ENCODE measurements at places on chromosomes 16 and 17.
A peak's percentile ranks its signal among the peaks of the same experiment; 100 is the strongest.

DNA sequence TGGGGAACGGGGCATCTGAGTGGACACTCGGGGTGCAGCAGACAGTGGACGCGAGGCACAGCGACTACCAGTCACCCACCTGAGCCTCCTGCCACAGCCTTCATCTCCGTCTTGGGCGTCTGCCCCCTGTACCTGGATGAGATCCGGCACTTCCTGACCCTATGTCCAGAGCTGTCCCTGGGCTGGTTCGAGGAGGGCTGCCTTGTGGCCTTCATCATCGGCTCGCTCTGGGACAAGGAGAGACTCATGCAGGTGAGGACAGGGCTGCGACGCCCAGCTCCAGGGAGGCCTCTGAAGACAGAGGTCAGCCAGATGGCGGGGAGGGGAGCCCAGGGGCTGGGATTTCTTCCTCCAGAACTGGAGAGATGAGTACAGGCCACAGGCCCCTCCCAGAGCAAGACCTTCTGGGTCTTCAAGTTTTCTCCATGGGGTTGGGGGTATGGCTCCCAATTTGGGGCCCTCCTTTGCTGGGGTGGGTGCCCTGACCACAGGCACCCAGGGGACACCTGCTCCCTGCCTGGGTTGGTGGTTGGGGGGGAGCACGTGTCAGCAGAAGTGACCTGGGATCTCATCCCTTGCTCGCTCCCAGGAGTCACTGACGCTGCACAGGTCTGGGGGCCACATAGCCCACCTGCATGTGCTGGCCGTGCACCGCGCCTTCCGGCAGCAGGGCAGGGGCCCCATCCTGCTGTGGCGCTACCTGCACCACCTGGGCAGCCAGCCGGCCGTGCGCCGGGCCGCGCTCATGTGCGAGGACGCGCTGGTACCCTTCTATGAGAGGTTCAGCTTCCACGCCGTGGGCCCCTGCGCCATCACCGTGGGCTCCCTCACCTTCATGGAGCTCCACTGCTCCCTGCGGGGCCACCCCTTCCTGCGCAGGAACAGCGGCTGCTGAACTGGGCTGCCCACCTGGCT lies 1.9 kb downstream of the AANAT start:
- no peak for DNase-seq

- DNase-seq, result peak; percentile 37
Observed at GRCh38 chr17:2214047-2214928, 89.3 kb downstream of the SMG6 start.

DNA sequence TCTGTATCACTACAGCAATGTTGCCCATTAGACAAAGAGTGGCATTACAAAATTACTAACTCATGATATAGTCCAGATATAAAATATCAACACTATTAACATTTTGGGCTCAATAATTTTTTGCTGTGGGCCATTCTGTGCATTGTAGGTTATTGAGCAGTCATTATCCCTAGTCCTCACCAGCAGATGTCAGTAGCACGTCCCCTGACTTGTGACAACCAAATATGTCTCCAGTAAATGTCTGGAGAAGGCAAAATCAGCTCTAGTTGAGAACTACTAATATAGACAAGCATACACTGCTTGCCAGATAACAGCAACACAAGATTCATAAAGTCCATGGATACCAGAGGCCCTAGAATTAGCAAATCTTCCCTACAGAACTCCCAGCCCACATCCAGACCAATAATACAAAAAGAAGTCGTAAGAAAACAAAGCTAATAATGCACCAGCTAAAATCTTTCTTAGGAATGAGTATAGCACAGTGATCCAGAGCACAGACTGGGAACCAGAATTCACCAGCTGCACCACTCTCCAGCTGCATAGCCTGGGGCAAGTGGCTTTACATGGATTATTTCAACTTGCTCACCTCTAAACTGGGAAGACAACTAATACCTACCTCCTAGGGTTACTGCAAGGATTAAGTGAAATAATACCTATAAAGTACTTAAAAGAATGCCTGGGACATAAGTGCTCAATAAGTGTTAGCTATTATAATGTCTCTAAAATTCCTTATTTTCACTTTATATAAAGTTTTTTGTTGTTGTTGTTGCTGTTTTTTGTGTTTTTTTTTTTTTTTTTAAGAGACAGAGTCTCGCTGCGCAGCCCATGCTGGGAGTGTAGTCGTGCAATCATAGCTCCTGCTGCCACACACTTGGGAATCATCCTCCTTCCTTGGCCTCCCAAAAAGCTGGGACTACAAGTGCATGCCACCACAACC lies 23.7 kb downstream of the HELZ start:
- peak; percentile 21 for DNase-seq

GRCh38 chr16:55889518-55889917 lies 14.3 kb upstream of the CES5A start:
- no peak for DNase-seq

DNA sequence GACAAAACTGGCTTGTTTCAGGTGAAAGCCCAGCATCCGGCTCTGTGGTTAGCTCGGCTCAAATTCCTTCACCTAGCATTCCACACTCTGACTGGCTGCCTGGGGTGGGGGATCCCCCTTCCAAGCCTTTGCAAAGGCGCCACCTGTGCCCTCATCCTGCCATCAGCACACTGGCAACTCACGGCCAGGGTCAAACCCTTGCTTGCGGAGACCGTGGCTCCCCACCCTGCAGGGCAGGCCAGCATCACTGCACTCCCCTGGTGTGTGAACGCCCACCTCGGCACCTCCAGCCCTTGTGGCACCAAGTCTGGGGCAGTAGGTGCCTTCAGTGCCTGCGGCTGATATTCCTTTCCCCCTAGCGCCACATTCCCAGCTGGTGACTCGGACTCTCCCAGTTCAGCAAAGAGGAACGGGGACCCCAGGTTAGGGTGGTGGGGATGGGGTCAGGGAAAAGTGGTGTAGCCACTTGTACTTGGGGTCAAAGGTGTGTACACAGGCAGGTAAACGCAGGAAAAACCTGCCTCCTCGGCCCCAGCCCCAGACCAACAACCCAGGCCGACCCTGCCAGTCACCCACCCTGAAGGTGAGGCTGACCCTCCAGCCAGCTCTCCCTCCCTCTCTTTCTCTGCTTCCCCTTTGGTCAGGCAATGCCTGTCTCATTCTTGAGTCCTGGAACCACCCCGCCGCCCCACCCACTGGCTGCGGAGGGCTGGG lies 1.1 kb downstream of the FLII start:
- DNase-seq, result peak; percentile 25

- DNase-seq, result no peak
Observed at GRCh38 chr16:69244336-69244735, 57.4 kb downstream of the SNTB2 start.

DNA sequence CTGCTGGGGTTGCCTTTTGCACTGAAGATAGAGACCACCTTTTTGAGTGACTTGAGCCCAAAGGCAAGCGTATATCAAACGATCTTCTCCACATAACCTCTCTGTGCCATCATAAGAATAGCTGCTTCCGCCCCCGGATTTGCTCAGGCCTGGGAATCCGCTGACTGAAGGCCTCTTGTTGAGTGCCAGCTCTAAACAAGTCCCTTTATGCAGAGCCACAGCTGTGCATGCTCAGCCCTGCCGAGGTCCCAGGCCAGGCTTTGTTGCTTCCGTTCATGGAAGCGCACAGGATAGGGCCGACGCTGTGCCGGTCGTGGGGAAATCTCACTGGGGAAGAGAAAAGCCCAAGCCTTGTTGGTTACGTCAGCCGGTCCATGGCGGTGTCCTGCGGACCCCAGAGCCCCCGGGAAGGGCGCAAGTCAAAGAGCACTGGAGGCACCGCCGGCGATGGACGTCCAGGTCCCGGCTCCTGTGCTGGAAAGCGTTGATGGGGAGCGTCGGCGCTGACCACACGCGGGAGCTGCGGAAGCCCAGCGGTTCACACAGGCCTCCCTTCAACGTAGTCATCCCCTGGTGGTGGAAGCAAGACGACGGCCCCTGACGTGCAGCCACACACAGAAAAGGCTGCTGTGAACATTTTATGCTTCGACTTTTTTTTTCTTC lies 23.5 kb upstream of the RPL13 start:
- DNase-seq, result no peak

DNA sequence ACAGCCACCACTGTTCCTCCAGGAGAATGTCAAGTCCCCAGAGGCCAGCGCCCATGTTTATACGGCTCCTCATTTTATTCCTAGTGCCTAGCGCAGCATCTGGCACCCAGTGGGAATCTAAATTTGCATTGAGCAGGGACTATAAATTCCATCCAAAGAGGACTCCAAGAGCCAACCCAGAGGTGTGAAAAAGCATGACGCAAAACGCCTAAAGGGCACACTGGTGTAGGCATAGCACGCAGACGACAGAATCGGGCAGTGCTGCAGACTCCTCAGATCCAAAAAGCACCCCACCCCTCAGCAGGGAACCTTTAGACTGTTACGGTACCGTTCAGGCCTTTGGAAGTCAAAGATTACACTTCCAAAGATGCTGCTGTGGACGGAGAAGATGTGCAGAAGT lies 19.5 kb downstream of the TEKT5 start:
- no peak for DNase-seq

DNA sequence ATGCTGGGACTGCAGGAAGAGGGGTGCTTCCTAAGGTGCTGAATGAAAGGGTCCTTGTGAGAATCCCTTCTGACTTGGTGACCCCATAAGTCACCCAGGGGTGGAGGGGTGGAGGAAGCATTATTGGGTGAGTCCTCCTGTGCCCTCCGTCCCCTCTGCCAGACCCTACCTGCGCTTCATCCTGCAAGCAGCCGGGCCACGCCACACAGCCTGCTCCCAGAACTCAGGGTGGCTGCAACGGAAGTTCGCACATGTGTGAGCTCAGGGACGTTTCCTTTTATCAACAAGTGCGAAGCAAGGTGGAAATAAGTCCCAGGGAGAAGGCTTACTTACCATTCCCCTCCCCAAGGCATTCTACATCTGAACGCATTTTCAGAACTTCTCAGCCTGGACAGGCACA lies 40.9 kb downstream of the COX4I1 start:
- no peak for DNase-seq

DNA sequence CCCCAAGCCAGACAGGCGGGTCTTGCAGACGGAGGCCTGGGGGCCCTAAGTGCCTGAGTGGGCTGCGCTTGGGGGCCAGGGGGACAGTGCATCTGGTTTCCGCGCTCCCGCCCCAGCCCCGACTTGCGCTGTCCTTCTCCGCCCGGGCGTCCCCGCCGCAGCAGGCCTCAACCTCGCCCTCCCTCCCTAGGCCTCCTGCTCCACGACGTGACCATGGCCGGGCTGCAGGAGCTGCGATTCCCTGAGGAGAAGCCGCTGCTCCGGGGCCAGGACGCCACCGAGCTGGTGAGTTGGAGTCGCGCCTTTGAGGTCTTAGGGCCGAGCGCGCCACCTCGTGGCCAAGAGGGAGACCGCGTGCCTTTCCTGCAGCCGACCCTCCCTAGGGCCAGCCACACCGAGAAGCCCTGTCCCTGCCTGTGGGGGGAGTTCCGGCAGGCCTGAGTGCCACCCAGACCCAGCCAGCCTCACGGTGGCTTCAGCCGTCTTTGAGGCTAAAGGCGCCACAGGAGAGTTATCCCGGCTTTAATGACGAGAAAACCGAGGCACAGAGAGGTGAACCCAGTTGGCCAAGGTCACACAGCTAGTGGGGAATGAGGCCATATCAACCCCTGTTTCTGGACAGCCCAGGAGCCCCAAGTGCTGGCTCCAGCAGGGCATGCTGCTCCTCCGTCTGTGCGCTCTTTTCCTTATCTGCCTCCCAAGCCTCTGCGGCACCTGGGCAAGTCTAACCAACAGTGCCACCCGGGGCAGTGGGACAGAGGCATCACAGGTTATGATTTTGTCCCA lies 12.2 kb upstream of the NDRG4 start:
- DNase-seq, result peak; percentile 86

DNA sequence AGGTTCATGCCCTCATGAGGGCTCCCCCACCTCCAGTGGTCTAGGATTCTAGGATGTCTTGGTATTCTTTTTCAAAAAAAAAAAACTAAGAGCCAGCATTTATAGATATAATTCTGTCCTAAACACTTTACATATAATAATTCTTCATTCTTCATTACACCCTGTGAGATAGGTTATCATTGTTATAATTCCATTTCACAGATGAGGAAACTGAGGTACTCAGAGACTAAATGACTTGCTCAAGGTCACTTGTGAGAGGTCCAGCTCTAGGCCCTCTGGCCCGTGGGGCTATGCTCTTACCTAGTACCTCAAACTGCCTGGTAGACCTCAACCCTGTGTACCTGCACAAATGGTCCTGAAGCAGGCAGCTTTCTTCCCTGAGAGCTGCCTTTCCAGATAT lies 172.2 kb downstream of the PRKCB start:
- DNase-seq, result no peak

DNA sequence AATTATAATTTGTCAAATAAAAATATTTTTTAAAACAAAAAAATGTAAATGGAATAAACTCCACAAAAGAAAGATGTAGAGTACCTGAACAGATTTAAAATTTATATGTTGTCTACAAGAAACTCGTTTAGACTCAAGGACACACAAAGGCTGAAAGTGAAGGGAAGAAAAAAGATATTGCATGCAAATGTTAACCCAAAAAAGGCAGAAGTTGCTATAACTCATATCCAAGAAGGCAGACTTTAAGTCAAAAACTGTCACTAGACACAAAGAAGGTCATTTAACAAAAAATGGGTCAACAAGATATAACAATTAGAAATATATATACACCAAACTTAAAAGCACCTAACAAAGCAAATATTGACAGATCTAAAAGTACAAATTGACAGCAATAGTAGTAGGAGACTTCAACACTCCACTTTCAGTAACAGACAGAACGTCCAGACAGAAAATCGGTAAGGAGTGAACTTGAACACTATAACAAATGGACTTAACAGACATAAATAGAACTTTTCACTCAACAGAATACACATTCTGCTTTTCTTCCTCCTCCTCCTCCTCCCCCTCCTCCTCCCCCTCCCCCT lies 40.8 kb upstream of the MYLK3 start:
- DNase-seq, result no peak

- no peak for DNase-seq
Observed at GRCh38 chr17:58488428-58488890, 251 bp upstream of the HSF5 start.

GRCh38 chr17:32298721-32299579 lies 33.3 kb downstream of the RHBDL3 start:
- no peak for DNase-seq

DNA sequence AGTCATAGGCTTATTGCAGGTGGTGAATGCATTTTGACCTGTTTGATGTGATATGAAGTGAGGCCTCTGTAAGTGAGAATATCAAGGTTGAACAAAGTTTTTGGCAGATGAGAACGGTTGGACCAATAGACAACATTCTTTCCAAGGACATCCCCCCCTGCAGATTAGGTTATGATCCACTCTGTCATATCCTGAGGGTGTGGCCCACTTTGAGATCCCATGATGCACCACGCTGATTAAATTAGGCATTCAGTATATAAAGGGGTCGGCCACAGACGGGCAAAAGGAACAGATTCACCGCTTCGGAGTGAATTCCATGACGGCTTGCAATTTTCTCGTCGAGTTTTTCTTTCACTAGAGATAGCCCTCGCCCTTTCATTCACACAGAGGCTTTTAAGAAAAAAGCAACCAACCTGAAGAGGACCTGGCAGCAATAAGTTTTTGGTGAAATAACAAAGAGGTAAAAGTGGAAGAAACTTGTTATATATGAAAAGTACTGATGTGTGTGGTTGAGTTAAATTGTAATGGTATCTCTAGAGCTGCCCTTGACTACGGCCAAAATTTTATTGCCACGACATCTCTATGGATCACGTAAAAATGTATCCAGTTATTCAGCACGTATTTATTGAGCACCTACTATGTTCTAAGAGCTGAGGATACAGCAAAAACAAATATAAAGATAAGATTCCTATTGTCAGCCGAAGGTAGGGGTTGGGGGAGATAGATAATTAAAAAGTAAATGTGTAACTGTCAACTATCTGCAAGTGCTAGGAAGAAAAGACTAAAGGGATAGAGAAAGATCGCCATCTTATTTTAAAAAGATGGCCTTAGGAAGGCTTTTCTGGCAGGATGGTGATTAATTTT lies 1.7 kb upstream of the RBBP6 start:
- no peak for DNase-seq

GRCh38 chr16:78116946-78117345 lies 17.5 kb downstream of the WWOX start:
- no peak for DNase-seq
